NAMALWA (cell line): ENCODE measurements at places on chromosomes 1 and 21.
A peak's percentile ranks its signal among the peaks of the same experiment; 100 is the strongest.

DNA sequence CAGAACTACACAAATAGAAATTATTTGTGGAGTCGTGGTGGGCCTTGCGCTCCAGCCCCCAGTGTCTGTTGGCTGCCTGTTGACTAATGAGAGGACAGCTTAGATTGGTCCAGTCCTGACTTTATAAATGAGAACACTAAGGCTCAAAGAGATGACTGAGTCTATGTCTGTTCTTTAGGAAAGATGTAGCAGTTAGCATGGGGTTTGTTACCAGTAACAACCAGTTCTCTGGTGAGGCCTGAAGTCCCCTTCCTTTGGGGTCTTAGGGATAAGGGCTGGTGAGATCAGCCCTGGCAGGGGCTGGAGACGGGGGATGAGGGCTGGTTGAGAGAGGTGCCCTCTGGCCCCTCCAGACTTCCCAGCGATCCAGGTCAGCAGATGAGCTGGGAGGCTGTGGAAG lies 9.1 kb downstream of the TOR3A start:
- DNase-seq: no peak

- no peak for DNase-seq
Observed at GRCh38 chr1:245263529-245264095, 108.8 kb downstream of the KIF26B start.

GRCh38 chr21:44949779-44950198 lies 10.0 kb downstream of the SLX9 start:
- peak; percentile 62 for DNase-seq

- no peak for DNase-seq
Observed at GRCh38 chr1:27503844-27504587, 14.0 kb upstream of the WASF2 start.

GRCh38 chr1:119805746-119806145 lies 5.5 kb downstream of the REG4 start:
- no peak for DNase-seq

GRCh38 chr1:151756291-151756690 lies 7.0 kb downstream of the MRPL9 start:
- no peak for DNase-seq

DNA sequence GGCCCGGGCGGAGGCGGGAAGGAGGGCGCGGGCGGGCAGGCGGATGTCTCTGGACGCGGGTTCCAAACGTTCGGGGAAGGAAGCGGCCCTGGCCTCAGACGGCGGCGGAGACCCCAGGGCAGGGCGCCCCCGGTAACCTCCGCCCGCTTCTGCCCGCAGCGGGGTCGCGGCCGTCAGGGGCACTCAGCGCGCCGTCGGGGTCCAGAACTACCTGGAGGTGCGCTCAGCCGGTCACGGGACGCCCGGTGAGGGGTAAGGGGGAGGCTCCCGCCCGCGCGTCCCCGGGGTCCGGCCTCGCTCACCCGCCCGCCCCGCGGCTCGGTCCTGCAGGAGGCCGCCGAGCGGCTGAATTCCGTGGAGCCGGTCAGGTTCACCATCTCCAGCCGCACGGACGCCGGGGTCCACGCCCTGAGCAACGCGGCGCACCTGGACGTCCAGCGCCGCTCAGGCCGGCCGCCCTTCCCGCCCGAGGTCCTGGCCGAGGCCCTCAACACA lies 406 bp downstream of the PUSL1 start:
- no peak for DNase-seq

DNA sequence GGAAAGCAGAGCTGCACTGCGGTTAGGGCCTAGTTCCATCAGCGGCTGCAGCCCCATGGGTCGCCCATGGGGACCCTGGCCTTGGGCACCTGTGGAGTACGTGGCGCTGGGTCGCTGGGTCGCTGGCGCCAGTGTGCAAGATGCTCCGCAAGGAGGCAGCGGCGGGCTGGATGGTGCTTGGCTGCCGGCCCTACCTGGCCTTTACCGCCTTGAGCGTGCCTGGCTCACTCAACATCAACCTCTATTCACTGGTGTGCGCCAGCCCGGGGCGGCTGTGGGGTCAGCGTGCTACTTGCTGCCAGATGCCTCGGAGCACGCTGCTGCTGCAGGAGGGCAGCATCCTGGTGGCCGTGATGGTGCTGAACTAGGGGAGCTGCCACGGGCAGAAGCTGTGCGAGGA lies 85.1 kb upstream of the RHOU start:
- no peak for DNase-seq

DNA sequence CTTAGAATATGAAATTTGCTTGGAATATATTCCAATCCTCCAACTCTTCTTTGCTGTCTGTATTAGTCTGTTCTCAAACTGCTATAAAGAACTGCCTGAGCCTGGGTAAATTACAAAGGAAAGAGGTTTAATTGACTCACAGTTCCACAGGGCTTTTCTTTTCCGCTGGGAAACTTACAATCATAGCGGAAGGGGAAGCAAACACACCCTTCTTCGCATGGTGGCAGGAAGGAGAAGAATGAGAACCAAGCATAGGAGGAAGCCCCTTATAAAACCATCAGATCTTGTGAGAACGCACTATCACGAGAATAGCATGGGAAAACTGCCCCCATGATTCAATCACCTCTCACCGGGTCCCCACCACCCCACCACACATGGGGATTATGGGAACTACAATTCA lies 14.8 kb downstream of the CENPF start:
- no peak for DNase-seq

- DNase-seq: peak; percentile 99
Observed at GRCh38 chr1:153598309-153599172, 14.4 kb downstream of the S100A16 start.

DNA sequence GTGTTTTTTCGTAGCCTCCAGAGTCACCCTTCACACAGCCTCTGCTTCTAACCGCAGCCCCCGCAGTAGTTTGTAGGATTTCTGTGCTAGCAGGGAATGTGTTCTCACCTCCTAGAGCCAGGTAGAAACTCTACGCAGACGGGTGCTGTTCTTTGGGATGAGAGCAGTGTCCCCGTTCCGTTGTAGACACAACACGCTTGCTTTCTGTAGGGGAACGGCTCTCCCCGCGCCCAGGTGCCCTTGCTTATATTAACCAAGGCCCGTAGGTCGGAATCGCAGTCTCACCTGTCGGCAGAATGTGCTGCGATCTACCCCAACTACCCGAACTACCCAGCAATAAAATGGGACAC lies 111.8 kb upstream of the NBPF11 start:
- no peak for DNase-seq

GRCh38 chr1:3002349-3003038 lies 18.8 kb upstream of the ACTRT2 start:
- no peak for DNase-seq

DNA sequence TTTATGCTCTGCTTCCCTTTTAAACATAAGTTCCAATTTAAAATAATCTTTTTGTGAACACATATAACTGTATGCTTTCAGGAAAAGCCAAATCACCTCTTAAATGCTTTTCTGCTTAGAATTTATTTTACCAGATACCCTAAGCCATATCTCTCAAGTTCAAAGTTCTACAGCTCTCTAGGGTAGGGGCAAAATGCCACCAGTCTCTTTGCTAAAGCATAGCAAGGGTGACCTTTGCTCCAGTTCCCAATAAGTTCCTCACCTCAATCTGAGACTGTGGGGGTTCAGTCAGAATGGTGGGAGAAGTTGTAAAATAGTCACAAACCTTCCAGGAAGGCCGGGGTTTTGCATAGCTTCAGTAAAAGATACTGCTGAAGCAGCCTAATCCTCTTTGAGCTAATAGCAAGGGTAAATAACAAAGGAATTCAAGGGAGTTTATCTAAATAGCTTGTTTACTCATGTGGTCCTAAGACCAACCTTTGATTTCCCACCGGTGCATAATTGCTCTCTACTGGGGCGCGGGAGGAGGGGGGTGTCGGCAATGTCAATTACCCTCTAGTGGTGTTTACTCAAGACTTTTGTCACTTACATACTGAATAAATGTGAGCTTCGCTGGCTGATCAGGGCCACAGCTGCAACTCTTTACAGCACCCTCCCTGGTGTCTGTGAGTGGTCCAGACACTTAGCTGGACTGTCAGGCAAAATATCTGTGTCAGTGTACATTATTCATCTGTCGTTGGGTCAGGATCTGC lies 1376.2 kb downstream of the NCAM2 start:
- DNase-seq: no peak
